Activated CD8-positive, alpha-beta memory T cell treated with anti-CD3 and anti-CD28 coated beads, Interleukin-2, amount 50 U/mL, for 48 hours (primary cell): ENCODE measurements at places on chromosomes 2 and 18.
A peak's percentile ranks its signal among the peaks of the same experiment; 100 is the strongest.

DNA sequence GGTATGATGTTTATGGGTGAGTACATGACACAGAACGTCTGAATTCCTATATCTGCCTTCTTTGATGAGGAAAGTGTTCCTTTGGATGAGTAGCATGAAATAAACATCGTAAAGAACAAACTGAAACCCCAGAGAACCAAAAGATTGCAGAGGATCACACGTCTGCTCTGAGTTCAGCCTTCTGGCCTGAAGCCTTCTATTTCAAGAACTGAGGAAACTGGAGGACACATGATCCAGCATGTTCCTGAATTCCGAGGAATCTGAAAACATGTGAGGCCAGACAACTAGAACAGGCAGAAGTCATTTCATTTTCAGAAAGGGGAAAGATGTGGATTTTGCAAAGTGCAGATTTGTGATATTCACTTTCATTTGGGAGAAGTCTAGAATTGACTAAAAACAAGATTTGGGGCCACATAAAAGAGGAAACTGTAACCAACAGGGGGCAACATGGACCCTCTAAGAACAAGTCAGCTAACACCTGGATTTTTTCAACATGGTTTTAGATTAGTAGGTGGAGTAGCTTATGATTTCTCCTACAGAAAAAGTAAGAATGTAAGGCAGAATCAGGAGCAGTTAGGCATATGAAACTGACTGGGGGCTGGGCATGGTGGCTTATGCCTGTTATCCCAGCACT lies 8.3 kb downstream of the SULT6B1 start:
- DNase-seq: no peak

DNA sequence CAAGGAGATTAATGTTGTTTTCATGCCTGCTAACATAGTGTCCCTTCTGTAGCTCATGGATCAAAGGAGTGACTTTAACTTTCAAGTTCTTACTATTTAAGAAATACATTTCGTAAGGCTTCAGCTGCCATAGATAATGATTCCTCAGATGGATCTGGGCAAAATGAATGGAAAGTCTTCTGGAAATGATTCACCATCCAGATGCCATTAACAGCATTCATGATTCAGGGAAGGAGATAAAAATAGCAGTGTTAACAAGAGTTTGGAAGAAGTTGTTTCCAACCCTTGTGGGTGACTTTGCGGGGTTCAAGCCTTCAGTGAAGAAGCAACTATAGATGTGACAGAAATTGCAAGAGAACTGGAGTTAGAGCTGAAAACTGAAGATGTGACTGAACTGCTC lies 17.0 kb downstream of the VRK2 start:
- DNase-seq: no peak

DNA sequence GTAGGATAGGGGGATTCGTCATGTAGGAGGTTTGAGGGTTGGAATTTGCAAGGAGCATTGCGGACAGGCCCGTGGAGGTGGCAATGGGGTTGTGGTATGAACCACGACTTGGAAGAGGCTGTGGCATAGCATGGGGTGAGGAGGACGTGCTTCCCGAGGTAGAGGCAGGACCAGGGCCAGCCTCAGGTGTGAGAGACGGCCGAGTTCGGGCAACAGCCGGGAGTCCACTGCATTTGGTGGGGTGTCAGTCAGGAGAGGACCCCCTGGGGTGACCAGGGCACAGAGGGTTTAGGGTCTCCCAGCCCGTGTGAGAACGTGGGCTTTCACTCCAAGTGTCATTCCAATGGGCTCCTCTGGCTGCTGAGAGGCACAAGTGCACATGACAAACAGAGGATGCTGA lies 339.0 kb downstream of the EIPR1 start:
- no peak for DNase-seq

- no peak for DNase-seq
Measured at GRCh38 chr2:237600205-237600846, 9.8 kb upstream of the RAB17 start.

DNA sequence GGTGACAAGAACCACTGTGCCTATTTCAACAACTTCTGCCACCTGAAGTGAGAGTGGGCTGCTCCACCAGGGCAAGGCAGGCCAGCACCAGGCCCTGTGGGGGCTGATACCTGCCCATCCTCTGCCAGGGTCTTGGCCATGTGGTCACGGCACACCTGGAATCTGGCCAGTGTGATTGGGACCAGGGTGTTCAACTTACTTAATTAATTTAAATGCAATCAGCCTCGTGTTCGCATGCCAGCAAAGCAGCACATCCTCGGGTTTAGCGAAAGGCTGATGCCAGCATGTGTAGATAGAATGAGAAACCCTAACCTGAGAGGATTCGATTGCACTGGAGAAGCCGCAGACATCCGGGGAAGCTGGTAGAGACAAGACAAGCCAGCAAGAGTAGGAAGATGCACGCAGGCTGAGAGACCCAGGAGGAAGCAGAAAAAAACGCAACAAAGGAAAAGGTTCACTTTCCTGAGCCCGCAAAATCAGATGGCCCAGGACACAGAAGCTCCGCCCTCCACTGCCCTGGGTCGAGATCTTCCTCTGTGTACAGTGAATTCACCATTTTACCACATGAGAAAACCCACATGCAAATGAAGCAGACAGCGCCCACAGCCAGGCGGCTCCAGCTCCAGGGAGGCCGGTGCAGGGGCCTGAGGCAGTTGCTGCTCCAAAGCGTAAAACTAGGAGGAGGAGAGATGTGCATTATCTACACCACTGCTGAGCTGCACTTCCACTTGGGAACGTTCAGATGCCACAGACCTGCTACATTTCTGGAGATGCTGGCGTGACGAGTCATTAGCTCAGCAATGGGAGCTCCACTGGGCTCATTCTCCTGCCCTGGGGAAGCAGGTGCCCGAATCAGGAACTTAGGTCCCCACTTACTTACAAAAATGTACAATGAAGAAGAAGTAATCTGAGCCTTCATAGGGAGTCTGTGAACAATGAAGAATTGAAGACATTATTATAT lies 92.1 kb downstream of the TMEM18 start:
- peak; percentile 62 for DNase-seq
